Peyer's patch (tissue), 4 donors: ENCODE measurements at places on chromosomes 2 and 18.
A peak's percentile ranks its signal among the peaks of the same experiment; 100 is the strongest.

DNA sequence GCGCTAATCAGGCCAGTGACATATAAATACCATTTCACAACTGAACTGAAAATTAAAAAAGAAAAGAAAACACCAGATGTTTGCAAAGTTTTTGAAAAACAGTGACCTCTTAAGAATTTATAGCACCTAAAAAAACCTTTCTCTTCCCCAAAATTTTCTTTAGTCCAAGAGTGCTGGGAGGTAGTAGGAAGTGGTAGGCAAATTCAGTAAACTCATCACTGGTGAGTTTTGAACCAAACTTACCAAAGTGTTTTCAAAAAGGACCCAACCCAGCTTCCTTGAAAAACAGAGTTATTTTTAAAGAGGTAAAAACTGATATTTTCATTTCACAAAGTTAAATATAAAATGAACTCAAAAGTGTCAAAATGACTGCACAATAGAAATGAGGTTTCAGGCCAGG, 90.4 kb downstream of the TMEM247 start:
- DNase-seq = no peak

DNA sequence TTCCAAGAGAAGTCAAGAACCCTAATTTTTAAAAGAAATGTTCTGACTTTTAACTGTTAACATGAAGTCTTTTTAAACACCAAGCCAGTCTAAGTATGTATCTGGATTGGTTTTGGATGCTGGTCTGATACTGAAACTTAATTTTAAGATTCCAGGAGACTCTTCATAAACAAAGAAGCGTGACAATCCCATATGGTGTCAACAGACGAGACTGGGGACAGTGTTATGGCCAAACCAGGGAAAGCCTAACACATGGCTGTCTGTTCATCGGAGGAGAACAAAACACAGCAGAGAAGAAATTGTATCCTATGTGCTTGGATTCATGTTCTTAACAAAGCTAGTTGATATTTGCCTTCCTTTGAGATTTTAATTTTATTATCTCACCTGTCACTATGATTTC, 80.5 kb upstream of the UPP2 start:
- no peak for DNase-seq

DNA sequence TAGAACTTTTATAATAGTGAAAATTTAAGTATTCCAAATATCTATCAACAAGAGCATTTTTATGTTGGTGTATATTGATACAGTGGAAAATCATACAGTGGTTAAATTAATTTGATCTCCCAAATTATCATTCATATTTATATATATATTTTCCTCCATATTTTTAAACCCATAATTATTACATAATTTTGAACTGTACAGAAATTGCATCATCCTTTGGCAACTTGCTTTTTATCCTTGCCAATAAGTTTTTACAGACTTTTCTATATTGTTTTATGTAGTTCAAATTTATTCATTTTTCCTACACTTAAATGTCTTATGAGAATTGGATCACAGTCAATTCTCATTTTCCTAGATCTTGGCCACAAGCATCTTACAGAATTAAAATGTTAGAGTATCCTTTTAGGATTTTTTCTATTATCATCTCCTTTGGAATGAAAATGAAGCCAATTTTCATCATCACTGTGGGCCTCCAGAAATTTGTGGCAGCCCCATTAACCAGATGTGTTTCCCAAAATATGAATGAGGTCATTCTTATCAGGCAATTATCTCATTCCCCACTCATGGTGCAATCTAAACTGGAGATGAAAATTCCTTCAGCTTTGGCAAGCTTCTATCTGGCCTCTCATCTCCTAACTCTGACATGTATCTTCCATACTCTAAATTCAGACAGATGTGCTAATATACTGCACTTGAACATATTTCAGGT, 94.2 kb upstream of the DLGAP1 start:
- DNase-seq = no peak

DNA sequence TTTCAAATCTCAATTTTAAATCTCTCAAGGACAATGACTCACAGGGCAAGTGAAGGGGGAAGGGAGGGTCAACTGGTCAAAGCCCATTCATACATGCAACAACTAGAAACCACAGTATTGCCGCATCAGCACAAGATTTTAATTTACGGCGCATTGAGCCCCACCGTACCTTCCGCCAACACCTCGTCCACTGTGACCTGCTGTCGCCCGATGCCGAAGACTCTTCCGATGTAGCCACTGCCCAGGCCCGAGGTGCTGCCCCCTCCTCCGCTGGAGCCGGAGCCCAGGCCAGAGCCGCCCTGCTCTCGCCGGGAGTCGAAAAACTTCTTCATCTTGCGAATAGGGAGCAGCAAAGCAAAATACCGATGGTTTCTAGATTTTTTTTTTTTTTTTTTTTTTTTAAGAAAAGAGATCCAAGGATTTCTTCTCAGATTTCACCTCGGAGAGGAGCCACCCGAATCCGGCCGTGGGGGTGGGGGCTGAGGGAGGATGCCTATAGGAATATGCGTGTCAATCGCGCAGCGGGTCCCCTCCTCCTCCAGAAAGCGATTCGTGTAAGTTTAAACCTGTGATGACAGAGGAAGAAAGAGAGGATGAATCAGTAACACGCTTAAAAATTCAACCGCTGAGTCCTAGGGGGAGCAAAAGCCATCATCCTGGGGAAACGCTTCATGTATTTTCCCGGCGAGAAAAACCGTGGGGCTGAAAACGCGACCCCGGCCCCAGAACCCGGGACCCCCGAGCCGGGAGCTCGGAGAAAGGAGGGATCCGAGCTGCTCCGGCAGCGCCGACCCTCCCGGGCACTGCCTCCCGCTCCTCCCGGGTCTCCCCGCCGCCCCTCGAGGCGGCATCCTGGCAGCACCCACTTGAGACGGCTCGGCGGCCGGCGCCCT, 584 bp downstream of the AAK1 start:
- peak; percentile 69 for DNase-seq

DNA sequence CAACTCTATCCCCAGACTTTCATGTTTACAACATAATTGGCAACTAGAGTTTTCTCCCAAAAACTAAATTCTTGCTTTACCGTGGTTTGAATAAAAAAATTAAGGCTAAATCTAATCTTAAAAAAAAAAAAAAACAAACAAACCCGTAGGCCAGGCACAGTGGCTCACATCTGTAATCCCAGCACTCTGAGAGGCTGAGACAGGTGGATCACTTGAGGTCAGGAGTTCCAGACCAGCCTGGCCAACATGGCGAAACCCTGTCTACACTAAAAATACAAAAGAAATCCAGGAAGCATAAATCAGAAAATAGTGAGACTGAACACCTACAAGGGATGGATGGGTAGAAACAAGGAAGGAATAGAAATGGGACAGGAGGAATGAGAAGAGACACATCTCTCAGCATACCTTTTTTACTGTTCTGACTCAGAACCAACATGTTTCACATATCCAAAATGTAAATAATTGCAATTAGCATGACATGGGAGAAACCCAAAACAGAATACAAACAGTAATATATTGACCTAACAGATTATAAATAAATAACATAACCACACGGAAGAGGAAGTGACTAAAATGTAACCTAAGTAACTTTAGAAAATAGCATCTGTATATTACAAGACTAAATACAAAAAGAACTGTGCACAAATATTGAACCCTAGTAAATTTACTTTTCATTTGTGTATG, 17.5 kb downstream of the MGAT4A start:
- no peak for DNase-seq

DNA sequence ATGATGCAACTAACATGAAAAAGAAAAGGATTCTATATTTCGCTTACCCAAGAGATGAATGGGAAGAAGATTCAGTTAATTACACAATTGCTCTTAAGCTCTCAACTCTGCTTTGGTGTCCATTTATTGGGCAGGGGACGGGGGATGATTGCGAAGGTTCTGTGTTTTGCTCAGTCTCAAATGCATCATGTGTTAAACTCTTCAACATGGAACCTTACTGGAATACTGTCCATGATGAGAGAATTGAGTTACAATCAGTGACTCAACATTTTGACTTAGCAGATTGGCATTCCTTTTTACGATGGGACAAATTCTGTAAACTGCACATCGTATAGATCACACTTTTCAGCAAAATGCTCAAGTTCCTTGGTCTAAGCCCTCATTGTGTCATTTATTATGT, 135.6 kb downstream of the RBMS1 start:
- DNase-seq = no peak

DNA sequence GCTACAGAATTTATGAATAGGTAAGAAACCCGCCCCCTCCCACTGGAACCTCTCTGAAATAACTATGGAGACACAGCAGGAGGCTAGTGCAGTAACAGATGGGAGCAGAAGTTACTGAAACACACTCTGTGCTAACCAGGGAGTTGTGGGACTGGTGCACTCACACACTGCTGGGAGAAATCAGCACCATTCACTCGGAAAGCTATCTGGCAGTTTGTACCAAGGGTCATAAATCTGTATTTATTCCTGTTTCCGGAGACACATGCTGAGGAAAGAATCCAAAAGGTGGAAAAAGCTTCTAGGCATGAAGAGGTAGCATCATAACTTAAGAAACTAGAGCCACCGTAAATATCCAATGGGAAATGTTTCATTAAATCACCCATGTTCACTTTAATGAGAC, 39.9 kb downstream of the TGFA start:
- no peak for DNase-seq

- no peak for DNase-seq
Measured at GRCh38 chr2:179772346-179772745, 89.1 kb downstream of the ZNF385B start.

GRCh38 chr2:205212357-205212756, 469.9 kb upstream of the NRP2 start:
- DNase-seq = no peak

GRCh38 chr2:174138161-174138560, 110.2 kb downstream of the OLA1 start:
- DNase-seq = no peak

DNA sequence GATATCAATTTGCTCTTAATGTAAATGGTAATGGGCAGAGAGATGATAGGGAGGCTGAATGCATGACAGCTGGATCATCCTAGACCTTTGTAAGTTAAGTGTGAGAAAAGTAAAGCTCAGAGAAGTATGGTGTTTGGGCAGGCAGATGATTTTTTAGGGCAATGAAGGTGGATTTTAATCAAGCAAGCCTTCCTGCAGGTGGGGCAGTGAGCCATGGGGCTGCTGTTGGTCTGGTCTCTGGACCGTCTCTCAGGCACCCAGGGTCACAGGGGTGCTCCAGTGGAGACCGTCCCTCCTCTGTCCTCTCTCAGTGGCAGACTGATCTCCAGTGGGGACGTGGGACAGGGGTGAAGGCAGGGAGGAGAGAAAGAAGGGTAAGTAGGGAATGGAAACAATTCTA, 69.8 kb upstream of the STK17B start:
- DNase-seq = no peak

- DNase-seq = no peak
Measured at GRCh38 chr2:197010200-197011020, 83.9 kb upstream of the PGAP1 start.

DNA sequence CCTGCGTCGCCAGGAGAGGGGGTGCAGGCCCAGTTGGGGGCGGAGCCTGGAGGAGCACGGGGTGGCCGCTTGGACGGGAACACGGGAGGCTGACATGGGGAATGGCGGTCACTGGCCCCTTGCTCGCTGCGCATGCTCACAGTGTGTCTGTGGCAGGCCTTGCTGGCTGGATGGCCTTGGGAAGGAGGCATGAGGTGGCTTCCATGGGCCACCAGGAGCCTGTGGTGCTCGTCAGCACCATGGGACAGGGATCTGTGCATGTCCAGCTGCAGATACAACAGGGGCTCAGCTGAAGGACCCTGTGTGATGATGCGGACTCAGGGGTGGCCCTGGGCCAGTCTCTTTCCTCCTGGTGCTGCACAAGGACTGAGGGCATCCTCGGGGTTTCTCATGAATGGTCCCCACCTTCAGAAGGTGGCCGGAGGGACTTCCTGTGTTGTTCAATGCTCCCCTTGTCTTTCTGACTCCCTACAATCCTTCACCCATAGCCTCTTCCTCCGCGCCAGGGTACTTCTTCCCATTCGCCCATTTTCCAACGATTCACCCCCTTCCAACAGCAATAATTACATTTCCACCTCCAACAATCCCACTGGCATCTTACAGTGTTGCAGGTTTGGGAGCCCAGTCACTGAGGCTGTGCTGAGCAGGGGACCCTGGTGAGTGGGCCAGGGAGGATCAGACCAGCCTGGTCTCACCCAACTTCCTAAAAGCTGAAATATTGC, 3.4 kb upstream of the SP140L start:
- no peak for DNase-seq

- DNase-seq = no peak
Measured at GRCh38 chr18:78596794-78597345, 382.7 kb upstream of the SALL3 start.

DNA sequence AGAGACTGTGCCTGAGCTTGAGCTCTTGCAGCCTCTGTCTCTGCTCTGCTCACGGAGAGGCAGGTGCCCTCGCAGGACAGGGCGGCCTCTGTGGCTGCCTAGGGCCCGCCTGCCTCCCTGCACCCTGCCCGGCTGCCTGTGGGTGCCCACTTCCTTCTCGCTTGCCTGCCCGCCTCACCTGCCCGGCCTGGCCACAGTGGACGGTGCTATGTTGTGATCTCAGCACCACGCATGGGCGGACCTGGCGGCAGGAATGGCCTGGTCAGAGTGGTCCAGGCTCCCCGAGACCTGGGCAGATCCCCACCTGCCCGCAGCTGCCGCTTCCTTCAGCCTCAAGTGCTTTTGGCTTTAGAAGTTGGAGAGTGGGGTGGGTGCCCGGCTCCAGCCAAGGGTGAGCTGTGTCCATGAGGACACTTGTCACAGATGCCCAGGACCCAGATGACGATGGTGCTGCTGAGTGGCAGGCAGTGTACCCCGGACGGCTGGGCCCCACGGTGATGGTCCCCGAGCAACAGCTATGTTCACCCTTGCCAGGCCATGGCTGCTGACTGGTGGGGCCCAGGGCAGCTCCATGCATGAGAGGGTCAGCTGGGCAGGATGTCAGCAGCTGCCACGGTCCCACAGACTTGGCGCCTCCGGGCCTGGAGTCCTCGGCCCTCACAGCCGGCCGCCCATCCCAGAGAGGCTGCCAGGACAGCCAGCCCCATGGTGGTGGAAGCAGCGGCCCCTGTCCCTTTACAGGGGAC, 25.3 kb downstream of the RTP5 start:
- peak; percentile 40 for DNase-seq

- DNase-seq = peak; percentile 52
Measured at GRCh38 chr18:63322908-63323634, 3.5 kb upstream of the BCL2 start.

GRCh38 chr2:168907940-168908662, 7.0 kb downstream of the G6PC2 start:
- no peak for DNase-seq

GRCh38 chr2:108560895-108561530, 26.7 kb downstream of the LIMS1 start:
- no peak for DNase-seq

DNA sequence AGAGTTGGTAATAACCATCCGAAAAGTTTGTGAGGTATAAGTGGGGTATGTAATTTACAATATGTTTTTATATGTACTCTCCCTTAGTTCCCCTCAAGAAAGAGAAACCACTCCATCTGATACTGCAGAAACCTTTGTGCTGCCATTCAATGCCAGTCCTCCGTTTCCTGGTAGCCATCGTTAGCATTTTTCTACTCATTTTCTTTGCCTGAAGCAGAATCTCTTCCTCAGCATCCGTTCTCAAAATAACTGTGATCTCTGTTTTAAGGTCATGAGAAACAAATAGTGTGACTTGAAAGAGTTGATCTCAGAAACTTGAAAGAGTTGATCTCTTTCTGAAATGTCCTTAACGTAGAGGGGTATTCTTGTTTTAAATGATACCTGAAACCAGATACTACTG, 996 bp downstream of the PTCD3 start:
- no peak for DNase-seq

- no peak for DNase-seq
Measured at GRCh38 chr2:99701503-99701902, 211.7 kb upstream of the REV1 start.
